ENCODE measurements at places on chromosomes 16 and 17.

DNA sequence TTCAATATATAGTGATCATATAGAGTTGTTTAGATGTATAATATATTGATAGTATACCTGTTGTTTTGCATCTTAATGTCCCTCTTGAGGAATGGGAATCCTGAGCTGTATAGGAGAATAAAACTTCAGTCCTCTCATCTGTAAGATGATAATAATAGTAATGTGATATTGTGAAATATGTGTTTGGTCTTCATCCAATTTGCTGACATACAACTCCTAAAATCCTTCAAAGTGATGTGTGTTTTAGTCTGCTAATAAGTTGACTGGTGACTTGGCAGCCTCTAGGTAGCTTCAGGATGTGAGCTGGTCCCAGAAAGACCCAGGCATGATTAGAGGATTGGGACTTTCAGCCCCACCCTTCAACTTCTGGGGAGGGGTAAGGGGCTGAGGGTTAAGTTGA lies 22.8 kb upstream of the NFAT5 start:
- DNase-seq, result no peak

DNA sequence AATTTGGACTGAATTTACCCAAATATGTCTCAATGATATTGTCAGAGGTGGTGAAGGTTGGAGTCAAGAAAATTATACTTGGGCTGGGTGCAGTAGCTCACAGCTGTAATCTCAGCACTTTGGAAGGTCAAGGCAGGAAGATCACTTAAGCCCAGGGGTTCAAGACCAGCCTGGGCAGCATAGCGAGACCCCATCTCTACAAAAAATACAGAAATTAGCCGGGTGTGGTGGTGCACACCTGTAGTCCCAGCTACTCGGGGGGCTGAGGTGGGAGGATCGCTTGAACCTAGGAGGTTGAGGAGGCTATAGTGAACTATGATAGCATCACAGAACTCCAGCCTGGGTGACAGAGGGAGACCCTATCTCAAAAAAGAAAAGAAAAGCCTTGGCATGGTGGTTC lies 40.9 kb downstream of the LAT start:
- DNase-seq, result no peak

GRCh38 chr17:60548990-60549389 lies 22.9 kb upstream of the APPBP2 start:
- DNase-seq, result no peak

DNA sequence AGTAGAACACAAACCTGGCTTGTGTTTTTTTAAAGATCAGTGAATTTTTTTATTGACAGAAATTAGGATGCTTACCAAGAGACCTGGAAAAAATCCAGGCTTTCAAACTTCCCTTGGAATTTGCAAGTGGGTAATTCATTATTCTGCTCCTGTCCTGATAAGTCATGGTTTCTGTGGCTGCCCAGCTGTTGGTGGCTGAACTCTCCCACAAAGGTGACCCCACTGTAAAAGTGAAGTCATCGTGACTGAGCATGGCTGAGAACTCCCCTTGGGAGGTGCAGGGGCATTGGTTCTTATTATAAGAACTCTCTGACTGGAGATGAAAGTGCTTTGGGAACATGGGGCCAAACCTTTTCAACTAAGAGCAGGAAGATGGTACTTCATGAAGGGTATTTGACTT lies 46.6 kb upstream of the TANC2 start:
- no peak for DNase-seq

DNA sequence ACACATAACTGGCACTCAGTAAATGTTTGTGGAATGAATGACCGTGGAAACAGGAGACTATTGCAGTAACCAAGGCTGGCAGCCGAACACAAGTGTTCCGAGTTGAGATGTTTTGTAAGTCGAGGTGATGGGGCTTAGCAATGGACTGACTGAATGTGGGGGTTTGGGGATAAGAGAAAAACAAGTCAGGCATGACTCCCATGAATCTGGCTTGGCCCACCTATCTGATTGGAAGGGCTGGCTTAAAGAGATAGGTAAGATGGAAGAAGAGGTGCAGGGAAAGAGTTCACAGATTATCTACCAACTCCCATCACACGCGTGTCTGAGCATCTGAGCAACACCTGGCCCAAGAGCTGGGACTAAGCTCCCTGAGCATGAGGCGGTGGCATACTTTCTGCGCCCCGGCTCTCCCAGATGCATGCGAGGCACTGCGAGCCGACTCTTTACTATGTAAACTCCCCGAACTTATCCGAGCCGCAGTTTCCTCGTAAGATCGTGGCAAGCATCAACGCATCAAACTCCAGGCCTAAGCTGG lies 539 bp downstream of the IFT20 start:
- no peak for DNase-seq

- DNase-seq, result no peak
Measured at GRCh38 chr17:21285164-21286065, 904 bp downstream of the MAP2K3 start.

- no peak for DNase-seq
Measured at GRCh38 chr17:46061435-46061834, 62.4 kb downstream of the STH start.

GRCh38 chr16:46568472-46569230 lies 52.5 kb downstream of the SHCBP1 start:
- DNase-seq, result no peak

- peak; percentile 26 for DNase-seq
Measured at GRCh38 chr16:642189-643049, 791 bp downstream of the MCRIP2 start.

DNA sequence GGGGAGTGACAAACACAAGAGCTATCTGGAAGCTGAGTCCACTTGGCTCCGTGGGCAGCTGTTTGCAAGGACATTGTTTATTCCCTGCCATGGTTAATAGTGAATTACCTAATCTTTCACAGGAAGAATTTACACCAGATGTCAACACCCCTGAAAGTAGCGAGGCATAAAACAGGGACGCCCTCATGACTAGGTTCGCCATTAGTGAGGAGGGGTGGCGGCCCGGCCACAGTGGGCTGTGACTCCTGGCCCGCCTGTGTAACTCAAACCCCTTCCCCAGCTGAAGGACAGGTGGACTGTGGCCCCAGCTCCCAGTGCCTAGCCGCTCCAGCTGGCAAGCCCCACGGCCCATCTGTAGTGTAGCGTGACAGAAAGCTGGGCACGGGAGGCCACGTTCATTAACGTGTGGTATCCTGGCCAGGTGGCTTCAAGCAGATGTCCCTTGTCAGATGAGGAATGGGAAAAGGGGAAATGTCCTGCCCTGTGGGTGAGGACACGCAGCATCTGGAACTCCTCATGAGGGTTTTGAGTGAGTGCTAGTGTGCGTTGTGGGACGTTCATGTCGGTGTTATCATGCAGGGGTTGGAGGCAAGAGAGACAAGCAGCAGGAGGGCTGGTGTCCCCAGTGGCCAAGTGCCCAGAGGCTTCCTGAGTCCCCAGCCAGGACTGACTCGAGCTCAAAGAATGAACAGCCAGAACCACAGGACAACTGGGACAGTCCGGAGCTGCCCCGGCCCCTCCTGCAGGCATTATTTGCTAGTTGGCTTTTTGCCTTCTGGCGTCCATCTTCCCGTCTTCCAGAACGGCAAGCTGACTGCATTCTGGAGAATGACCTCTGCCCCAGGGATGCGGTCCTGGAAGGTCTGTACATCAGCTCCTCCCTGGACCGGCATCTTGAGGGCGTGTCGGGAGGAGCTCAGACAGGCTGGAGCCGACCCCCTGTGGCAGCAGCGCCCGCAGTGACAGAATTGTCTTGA lies 19.2 kb downstream of the KDM8 start:
- DNase-seq, result no peak

DNA sequence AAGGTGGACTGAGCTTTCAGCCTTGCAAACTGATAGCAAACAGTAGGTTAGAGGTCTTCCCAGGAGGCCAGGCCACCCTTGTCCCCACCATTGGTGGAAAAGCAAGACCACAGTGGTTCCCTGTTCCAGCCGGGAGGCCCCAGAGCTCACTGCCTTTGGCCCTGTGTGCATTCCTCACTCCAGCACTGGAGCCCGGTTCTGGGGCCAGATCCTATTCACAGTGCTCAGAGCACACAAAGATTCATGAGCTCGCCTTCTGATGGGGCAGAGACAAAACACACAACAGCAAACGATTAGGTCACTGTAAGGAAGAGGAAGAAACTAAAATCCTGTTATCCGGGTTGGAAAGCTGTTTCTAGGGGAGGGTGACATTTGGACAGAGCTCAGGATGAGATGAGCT lies 5.6 kb upstream of the PGS1 start:
- DNase-seq, result no peak

GRCh38 chr17:12046786-12047185 lies 26.1 kb downstream of the MAP2K4 start:
- DNase-seq, result no peak

- no peak for DNase-seq
Measured at GRCh38 chr17:28367641-28368305, 2.3 kb downstream of the VTN start.

GRCh38 chr17:14298221-14298946 lies 2.5 kb upstream of the HS3ST3B1 start:
- DNase-seq, result no peak

DNA sequence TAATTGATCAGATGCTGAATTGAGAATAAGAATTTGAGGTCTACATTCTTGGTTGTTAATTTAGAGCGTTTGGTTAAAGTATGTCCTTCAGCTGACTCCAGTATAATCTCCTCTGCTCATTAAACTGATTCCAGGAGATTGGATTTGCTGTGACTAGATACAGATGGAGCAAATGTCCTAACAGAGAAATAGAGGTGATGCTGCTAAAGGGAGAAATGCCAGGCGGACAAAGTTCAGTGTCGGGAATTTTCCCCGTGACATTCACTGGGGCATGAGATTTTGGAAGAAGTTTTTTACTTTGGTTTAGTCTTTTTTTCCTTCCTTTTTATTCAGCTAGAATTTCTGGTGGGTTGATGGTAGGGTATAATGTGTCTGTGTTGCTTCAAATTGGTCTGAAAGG lies 19.0 kb downstream of the PRKAR1A start:
- DNase-seq, result no peak

DNA sequence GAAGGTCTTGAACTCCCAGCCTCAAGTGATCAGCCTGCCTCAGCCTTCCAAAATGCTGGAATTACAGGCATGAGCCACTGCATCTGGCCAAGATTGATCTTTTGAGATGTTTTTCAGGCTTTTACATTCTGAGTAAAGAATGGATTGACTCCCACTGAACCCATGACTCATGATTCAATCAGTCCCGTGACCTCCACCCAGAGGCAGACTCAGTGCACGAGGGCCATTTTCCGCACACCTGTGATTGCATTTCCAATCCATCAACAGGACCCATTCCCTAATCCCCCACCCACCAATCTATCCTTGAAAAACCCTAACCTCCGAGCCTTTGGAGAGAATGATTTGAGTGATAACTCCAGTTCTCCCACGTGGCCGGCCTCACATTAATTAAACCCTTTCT lies 40.4 kb upstream of the PRKCB start:
- DNase-seq, result no peak

- DNase-seq, result no peak
Measured at GRCh38 chr17:29956225-29956624, 14.8 kb downstream of the EFCAB5 start.

DNA sequence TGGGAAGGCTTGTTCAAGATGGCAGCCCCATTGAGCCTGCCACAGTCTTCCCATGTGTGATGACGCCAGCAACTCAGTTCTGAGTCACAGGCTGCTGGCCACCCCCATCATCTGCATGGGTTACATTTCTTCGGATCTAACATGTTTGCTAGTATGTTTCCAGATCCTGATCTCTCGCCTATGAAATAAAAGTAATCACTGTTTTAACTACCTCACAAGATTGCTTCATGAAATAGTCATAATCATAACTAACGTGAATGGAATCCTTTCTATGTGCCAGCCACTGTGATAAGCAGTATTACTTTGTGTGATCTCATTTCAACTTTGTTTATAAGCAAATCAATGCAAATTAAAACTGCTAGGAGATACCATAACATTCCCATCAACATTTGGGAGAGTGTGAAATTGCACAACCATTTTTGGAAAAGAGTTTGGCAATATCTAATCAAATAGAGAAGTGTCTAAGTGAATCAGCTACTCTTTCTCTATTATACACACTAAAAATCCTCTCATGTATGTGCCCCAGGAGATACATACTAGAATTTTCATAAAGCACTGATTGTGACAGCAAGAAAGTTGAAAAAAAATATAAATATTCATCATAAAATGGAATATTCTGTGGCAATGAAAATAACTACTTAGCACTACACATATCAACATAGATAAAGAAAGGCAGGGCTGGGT lies 300.2 kb upstream of the IRX5 start:
- DNase-seq, result no peak

- DNase-seq, result no peak
Measured at GRCh38 chr17:14559264-14560119, 258.6 kb downstream of the HS3ST3B1 start.

- no peak for DNase-seq
Measured at GRCh38 chr17:28646039-28646754, 1.2 kb upstream of the BLTP2 start.

DNA sequence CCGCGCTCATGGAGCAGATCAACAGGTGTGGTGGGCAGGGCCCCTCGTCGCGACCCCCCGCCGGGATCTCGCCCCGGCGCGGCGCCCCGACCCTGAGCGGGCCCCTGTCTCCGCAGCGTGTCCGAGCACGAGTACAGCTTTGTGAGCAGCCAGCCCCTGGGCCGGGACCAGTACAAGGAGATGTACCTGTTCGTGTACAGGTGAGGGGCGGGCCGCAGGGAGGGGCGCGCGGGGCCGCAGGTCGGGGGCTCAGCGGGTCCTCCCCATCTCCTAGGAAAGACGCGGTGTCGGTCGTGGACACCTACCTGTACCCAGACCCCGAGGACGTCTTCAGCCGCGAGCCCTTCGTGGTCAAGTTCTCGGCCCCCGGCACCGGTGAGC lies 848 bp downstream of the DNASE1L2 start:
- no peak for DNase-seq

DNA sequence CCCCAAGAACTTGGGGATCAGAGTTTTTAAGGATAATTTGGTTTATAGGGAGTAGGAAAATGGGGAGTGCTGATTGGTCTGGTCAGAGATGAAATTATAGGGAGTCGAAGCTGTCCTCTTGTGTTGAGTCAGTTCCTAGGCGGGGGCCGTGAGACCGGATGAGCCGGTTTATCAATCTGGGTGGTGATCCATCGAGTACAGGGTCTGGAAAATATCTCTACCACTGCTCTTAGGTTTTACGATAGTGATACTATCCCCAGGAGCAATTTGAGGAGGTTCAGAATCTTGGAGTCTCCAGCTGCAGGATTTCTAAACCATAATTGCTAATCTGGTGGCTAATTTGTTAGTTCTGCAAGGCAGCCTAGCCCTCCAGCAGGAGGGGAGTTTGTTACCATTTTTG lies 403.4 kb downstream of the CDH11 start:
- DNase-seq, result no peak

- no peak for DNase-seq
Measured at GRCh38 chr16:77603656-77604055, 118.7 kb upstream of the NUDT7 start.

DNA sequence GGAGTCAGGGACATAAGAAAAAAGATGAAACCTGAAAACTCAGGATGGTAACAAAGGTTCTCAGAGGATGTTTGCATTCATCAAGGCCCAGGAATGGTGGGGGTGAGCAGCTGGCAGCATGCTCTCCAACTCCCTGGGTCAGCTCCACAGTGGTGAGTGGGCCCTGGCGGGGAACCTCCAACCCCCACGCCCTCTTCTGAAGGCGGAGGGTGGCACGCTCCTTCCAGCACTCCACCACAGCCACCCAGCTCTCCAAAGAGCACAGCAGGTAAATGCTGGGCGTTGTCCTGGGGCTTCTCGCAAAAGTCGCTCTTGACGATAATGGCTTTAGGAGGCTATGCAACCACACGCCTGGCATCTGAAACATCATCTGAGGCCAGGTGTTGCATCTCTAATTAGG lies 173.8 kb downstream of the C16orf78 start:
- DNase-seq, result no peak

- DNase-seq, result no peak
Measured at GRCh38 chr17:13572581-13572980, 29.1 kb downstream of the HS3ST3A1 start.

All from T-cell (primary cell).